Substantia nigra (tissue), 51 donors: ENCODE measurements at places on chromosomes 7 and 10.

- DNase-seq: no peak
Observed at GRCh38 chr7:16755397-16755796, 1.8 kb downstream of the TSPAN13 start.

- DNase-seq: no peak
Observed at GRCh38 chr7:96320442-96320841, 1.5 kb downstream of the SLC25A13 start.

DNA sequence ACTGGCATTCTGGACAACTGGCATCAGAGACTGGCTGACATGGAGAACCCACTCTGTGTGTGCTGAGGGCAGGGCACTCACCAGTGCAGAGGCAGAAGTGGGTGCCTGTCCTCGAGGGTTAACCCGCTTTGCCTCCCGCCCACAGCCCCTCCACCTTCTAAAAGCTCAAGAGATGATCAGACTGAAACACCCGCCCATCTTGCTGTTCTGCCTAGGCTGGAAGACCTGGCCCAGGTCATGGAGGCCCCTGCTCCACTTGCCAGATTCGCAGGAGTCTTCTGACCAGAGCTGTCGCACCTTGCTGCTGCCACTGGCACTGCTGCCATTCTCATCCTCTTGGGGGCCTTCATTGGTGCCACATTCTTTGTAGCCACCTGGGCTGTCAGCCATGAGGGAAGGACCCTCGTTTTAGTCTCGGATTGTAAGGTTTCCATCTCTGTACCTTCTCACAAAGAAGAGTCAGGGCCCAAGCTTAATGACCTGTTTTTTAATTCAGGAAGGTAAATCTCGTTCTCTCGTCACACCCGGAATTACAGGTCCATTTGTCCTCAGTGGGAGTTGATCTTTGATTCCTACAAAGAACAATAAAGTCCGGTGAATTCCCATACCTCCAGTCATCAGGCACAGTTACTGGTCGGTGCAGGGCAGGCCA lies 1.9 kb downstream of the CYREN start:
- no peak for DNase-seq

DNA sequence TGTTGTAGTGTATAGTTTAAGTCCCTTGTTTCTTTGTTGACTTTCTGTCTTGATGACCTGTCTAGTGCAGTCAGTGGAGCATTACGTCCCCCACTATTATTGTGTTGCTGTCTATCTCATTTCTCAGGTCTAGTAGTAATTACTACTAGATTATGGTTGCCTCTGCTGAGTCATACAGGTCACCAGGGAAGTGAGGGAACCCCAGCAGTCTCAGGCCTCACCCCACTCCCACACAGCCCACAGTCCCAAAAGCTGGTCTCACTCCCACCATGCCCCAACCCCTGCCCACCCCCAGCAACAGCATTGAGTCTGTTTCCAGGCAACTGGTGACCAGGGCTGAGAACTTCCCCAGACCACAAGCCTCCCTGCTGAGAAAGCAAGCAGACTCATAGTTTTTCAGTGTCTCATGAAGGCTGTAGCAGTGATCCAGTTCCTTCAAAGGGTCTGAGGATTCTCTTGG lies 88.0 kb downstream of the PLXDC2 start:
- no peak for DNase-seq

- DNase-seq: no peak
Observed at GRCh38 chr10:440127-440526, 249.3 kb downstream of the DIP2C start.

DNA sequence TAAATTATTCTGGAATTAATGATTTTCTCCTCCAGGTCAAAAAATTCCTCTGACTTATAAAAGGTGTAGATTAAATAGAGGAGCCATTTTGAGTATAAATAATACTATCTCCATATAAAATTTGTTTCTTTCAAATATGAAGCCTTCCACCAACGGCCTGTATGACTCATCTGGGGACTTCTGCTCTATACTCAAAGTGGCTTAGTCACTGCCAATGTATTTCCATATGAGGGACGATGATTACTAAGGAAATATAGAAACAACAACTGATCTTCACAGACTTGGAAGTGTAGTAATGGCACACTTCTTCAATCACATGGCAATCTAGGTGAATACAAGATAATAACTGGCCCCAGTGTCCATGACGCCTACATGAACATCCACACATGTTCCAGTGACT lies 335.6 kb upstream of the HGF start:
- DNase-seq: no peak

- DNase-seq: no peak
Observed at GRCh38 chr7:140144821-140145220, 32.0 kb downstream of the KDM7A start.

- DNase-seq: no peak
Observed at GRCh38 chr7:33596686-33597085, 308.7 kb upstream of the BMPER start.

DNA sequence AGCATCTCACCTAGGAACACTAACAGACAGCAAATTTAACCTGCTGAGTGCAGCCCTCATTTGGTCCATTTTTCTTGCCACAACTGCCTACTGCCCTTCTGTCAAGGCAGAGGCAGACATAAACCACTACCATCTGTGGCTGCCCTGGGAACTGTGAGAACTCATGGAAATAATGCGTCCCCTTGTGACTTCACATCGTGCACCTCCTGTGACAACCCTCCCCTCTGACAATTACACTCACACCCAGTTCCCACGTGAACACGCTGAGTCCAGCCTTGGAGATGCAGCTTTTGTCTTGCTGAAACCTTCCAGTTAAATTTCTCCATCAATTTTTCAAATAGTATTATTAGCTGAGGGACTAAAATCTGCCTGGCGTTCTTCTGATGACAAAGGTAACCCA lies 193.1 kb upstream of the KLF14 start:
- DNase-seq: no peak

- no peak for DNase-seq
Observed at GRCh38 chr7:31022726-31023125, 29.4 kb upstream of the ADCYAP1R1 start.

DNA sequence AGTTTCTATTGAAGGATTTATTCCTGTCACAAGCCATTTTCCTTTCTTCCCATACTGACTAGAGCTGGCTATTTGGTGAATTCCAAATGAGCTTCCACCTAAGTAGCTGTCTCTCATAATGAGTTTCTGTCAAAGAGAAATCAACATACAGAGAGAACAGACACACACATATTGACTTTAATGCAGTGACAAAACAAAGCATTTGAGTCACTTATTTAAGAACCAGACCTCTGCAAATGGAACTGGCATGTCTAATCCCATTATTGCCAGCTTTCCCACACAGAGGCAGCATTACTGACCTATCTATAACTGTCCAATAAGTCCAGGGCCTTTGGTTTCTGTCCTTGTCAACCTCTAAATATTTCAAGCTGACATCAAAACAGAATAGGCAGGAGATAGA lies 179.3 kb upstream of the CSTF2T start:
- DNase-seq: no peak

GRCh38 chr7:151579644-151580043 lies 59.9 kb upstream of the RHEB start:
- DNase-seq: no peak

DNA sequence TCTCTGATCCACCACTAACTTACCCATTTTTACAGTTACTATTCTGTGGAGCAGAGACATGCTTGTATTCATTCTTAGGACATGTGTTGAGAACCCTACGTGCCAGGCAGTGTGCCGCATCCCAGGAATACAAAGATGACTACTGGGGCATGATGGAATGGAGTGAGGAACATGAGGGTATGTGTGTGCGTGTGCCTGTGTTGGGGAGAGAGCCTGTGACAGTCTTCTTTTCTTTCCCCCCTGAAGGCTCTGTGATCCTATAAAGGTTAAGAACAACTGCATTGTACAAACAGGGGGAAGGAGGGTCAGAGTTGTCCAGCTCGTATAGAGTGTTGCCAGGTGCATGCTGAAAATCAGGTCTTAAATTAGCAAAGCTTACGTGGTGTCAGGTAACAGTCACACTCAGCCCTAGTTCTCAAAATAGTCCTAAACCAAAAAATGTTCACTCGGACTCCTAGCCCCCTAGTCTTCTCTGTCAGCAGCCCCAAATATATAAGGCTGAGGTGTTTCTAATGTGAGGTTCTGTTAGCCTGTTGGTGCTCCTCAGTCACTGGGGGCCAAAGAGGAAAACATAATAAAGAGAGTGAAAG lies 161.9 kb downstream of the CELF2 start:
- no peak for DNase-seq

DNA sequence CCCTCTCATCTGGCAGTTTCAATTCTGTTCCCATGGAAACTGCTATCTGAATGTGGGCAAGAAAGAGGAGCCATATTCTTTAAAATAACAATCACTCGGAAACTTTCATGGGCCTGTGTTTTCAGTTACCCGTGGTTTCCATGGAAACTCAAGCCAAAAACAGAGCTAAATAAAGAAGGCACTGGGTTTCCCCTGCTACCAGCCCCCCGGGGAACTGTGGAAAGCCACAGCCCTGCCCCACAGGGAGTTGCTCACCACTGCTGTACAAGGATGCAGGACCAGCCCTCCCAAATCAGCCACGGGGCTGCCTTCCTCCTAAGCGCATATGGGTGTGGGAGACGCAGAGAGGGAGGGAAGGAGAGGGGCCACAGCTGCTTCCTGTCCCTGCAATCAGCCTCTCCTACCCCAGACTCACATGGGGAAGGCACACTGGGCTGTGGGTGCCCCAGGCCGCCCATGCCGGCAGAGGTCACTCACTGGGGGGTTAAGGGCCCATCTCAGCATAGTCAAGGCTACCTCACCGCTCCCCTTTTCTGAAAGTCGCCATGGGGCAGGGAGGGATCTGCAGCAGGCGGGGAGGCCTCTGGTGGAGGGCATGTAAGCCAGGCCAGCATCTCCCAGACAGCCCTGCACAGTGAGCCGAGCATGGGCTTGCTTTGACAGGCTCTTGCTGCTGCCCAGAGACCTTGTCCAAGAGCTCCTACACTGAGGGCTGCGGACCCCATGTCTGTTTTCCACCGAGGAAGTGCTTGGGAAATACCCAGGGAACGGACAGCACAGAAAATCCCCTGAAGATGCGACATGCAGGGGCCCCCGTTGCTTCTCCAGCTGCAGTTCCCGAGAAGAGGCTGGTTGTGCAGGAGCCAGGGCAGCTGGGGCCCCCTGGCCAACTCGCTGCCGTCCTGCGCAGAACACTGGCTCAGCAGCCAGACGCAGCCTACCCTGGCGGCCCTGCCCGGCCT lies 157.3 kb upstream of the PPP2R2D start:
- no peak for DNase-seq

GRCh38 chr10:29158066-29158465 lies 130.8 kb upstream of the LYZL1 start:
- no peak for DNase-seq
